AG08395 (cell line): ENCODE measurements at places on chromosomes 5 and 9.

- no peak for DNase-seq
Observed at GRCh38 chr9:69299826-69300225, 25.2 kb upstream of the ENTREP1 start.

GRCh38 chr9:117763314-117763713 is 59.1 kb downstream of the TLR4 start:
- DNase-seq = peak; percentile 50

GRCh38 chr9:131594906-131595665 is 49.8 kb downstream of the PRRT1B start:
- no peak for DNase-seq

GRCh38 chr5:118006219-118006618 is 982.1 kb downstream of the DTWD2 start:
- no peak for DNase-seq

DNA sequence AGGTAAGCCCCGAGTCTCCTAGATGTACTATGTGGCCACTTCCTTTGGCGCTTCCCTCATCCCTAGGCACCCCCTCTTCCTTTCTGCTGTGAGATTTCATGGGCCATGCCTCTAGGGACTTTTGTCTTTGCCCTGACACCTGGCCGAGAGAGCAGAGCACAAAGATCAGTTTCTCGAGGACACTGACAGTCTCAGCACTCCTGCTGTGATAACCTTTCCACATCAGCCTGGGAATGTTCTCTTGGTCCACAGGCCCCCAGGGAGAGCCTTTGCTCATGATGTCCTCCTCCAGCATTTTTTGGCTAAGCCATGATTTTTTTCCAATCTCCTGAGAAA is 127.0 kb upstream of the CPEB4 start:
- DNase-seq = no peak

DNA sequence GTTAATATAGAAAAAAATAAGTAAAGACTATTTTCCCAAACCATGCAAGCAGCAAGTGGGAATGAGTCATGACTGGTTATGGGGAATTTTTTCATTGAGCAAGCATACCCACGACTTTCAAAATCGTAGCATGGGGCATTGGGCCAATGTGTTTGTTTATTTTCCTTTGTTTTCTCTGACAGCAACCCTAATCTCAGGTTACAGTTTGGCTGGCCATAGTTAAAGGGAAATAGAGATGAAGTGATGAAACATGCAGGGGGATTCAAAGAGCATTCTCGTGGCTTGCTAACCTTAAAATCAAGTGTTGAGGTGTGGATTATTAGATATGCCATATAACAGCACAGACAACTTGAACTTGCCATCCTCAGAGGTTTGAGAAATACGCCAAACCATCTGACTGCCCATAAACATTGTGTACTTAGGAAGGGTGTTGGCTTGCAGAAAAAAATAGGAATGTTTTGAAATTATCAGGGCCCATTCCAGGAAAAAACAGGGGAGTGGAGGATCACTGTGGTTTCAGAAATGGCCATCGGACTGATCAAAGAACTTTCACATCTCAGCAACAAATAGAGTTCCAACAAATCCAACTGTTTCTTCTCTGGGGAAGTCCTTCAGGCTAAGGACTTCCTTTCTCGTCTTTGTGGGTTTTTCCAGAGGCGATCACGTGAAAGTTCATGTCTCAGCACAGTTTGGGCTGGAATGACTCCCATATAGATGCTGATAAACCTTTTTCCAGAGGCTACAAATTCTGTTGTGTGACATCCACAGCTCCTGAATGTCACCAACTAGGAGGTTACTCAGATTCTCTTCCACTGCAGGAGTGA is 259.1 kb downstream of the SYK start:
- peak; percentile 90 for DNase-seq

GRCh38 chr5:31186672-31187267 is 6.7 kb upstream of the CDH6 start:
- peak; percentile 35 for DNase-seq

- peak; percentile 71 for DNase-seq
Observed at GRCh38 chr9:132169672-132170392, 8.0 kb downstream of the NTNG2 start.

DNA sequence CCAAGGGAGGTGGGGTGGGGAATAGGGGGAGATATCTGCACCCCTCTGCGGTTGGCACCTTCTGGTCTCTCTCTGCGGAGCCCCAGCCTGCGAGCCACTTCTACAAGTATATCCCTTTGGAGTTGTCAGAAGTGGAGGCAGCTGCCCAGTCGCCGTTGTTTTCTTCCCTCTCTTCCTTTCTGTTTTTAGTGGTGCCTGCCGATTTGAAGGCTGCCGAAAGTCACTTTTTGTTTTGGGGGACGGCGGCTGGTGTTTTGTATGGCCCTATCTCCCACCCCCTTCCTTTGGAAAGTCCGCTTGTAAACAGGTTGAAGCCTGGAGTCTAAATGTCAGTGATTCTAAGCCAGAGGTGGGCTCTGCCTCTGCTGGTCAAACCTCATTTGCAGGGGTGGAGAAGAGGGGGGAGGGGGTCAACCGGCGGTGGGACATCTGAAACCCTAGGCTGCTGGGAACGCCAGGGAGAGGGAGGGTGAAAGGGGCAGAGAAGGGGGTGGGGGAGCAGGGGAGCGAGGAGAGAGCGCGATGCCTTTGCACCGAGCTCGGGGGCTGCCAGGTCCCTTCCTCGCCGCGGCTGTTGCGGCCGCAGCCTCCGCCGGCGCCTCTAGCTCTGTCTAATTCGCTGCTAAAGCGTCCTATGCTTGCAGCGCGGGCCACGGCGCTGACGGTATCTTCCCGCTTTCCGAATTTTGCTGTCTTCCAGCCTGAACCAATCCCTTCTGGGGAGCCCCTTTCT is at the start of gene FGF10:
Gene FGF10, minus strand, starts transcription at position 331 of the 733 bp plus-strand sequence. CDS start 738 bp downstream, outside the sequence.
- peak; percentile 17 for DNase-seq

DNA sequence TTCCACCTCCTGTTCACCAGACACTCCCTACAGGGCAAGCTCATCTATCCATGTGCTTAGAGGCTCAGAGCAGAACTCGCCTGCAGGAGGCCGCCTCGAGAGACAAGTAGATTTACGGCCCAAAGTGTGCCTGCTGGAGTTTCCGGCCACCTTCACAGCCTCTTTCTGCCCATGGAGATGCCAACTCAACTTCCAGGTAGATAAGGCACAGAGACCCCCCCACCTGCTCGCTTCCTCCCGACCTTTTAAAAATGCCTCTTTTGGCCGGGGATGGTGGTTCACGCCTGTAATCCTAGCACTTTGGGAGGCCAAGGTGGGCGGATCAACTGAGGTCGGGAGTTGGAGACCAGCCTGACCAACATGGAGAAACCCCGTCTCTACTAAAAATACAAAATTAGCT is 46.6 kb downstream of the EXD3 start:
- DNase-seq = no peak

DNA sequence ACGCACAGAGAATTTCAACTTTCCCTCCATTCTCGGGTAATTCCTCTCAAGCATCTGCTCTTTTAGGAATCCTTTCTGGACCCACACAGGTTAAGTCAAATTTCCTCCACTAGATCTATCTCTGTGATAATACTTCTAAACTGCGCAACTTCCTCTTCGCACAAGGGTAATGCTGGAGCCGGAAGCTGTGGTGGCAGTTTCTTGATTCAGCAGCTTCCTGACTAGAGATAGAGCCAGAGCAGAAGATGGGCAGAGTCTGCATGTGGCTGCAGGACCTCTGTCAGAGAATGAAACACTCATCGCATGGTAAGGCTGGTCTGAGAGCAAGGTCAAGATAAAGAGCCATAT is 11.1 kb upstream of the CDC42SE2 start:
- no peak for DNase-seq

DNA sequence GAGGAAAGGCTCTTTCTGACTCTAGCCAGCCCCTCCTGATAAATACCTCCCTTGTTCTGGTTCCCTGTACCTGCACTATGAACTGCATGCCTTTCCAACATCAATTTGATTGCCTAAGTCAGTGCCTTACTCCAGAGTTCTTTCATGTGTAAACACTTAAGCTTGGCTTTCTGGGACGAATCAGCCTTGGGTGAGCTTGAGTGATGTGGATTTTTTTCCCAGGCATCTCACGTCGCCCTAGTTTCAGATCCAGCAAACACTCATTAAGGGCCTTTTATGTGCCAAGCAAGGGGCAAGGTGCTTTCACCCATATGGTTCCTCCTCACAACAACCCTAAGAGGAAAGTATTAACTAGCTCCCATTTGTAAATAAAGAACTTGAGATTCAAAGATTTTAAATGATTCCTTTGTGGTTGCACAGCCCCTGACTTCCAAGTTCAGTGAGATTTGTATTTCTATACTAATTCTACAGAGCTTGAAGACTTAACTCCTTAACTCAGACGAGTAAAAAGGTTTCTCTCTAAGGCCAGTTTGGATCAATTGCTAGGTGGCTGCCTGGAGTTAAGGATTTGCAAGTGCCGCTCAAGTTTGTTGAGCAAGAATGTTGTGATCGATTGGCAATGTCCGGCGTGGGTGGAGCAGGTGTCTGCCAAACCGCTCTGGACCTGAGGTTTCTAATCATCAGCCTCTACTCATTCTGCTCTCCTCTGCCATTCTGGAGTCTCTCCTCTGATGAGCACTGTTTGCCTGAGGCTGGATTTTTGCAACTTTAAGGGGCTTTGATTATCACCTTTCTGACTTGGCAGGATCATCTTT is 20.2 kb upstream of the TJP2 start:
- no peak for DNase-seq

- DNase-seq = no peak
Observed at GRCh38 chr9:101684665-101685064, 53.8 kb downstream of the GRIN3A start.
